Endodermal cell (in vitro differentiated cells): ENCODE measurements at places on chromosomes 12 and 14.

DNA sequence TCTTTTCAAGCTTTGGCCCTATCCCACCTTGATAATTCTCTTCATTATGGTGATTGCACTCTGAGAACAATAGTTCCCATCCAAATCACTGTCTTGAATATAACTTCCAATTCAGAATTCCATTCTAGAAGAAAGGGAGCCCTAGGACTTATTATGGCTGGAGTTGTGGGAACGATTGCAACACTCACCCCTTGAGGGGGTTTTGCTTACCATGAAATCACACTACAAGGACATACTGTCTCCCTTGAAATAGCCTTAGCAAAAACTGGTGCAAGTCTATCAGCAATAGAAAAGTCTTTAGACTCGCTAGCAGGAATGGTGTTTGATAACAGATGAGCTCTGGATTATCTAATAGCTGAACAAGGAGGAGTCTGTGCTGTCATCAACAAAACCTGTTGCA is 31.4 kb upstream of the OXA1L start:
- DNase-seq: no peak
- H3K36me3 ChIP-seq: no peaks in the 10 kb centered on the region
- H3K4me3 ChIP-seq: no peak overlapping the region
- peaks cover 8% of the 10 kb centered on the region for H3K4me1 ChIP-seq

GRCh38 chr14:21965042-21965441 is 291.4 kb upstream of the OR4E1 start:
- H3K27ac ChIP-seq: no peak overlapping the region
- no peak overlapping the region for H3K4me3 ChIP-seq
- H3K36me3 ChIP-seq: no peaks in the 10 kb centered on the region
- no peaks in the 10 kb centered on the region for H3K27me3 ChIP-seq
- H3K4me1 ChIP-seq: no peaks in the 10 kb centered on the region

DNA sequence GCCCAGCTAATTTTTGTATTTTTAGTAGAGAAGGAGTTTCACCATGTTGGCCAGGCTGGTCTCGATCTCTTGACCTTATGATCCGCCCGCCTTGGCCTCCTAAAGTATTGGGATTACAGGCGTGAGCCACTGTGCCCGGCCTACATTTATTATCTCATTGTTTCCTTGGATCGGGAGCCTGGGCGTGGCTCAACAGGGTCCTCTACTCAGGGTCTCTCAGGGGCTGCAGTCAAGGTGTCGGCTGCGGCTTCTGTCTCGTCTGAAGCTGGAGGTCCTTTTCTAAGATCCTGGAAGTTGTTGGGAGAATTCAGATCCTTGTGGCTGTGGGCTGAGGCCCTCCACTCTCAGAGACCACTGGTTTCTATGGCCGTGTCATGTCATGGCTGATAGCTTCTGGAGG is 65.5 kb upstream of the SCN8A start:
- H3K27me3 ChIP-seq: no peaks in the 10 kb centered on the region
- H3K36me3 ChIP-seq: no peaks in the 10 kb centered on the region
- no peak overlapping the region for H3K4me3 ChIP-seq
- peaks cover 8% of the 10 kb centered on the region for H3K4me1 ChIP-seq
- DNase-seq: no peak
- no peak overlapping the region for H3K27ac ChIP-seq

DNA sequence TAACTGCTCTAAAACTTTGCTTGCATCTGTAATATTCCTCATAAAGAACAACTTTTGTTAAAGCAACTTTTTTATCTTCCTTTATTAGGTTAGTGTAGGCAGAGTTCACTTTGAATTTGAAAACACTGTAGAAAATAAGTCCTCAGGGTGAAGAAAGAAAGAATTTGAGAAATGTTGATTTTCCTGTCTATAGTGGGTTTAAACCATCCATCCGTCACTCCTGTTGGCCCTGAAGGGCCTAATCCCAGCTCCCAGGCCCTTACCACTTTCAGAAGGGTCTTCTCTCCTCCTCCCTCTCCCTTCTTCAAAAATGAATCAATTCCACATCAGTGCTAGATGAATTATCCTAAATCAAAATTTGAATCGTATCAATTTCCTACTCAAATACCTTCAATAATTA is 4.9 kb upstream of the SLC2A3 start:
- no peak overlapping the region for H3K4me3 ChIP-seq
- H3K36me3 ChIP-seq: peaks cover under 1% of the 10 kb centered on the region
- no peak for DNase-seq
- H3K27me3 ChIP-seq: no peaks in the 10 kb centered on the region

- DNase-seq: peak; percentile 95
- peak within 1 kb of the TSS; percentile 84 for H3K4me3 ChIP-seq
- H3K4me1 ChIP-seq: no peaks in the 10 kb centered on the region
These were observed at the start of gene CCDC63 for GRCh38 chr12:110846615-110847566. TSS of gene CCDC63 (plus strand) at chr12:110846987. CDS start at chr12:110852955, 5,968 bp downstream.

DNA sequence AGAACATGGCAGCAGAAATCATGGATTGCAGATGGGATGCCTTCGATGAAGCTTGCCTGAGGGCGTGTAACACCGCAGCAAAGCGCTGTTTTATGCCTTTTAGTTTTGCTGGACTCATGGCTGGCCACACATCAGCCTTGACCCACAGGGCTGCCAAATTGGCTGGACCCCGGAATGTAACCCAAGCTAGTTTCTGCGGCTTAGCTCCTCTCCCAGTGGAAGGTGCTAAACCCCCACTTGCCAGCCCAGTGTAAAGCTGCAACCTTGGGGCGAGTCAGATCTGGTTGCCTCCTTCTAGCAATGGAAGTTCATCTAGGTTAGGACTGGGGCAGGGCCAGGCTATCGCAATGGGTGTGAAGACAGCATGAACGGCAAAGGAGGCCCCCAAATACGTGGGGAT is 38.3 kb downstream of the MEG3 start:
- no peak overlapping the region for H3K27ac ChIP-seq
- no peak overlapping the region for H3K4me3 ChIP-seq
- no peaks in the 10 kb centered on the region for H3K36me3 ChIP-seq

DNA sequence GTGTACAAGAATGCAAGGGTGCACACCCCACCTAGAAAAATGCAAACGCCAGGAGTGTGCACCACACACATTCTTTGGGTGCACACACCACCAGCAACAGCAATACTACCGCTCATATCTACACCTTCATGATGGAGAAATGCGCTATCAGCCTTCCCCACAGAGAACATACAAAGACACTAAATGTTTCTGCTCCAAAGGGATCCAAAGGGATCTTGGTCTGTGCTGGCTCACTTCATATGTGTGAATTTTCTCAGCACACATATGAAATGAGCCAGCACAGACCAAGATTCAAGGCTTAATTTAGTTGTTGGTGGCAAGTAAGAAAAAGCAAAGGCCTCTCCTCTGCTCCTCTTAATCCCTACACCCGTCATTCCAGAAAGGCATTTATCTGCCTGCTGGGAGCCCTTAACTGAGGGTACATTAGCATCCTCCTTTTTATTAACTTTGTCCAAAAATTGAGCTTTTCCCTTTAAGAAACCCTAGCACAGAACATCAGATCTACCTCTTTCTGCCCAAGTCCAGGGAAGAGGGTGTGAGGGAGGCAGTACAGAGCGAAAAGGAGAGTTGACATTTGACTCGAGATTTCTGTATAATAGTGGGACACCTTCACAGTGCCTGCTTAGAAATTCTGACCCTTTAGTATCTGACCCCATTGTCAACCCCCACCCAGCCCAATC is 8.3 kb downstream of the BMP4 start:
- peaks cover 48% of the 10 kb centered on the region for H3K27me3 ChIP-seq
- peaks cover 26% of the 10 kb centered on the region for H3K36me3 ChIP-seq
- DNase-seq: no peak
- H3K4me3 ChIP-seq: no peak overlapping the region

DNA sequence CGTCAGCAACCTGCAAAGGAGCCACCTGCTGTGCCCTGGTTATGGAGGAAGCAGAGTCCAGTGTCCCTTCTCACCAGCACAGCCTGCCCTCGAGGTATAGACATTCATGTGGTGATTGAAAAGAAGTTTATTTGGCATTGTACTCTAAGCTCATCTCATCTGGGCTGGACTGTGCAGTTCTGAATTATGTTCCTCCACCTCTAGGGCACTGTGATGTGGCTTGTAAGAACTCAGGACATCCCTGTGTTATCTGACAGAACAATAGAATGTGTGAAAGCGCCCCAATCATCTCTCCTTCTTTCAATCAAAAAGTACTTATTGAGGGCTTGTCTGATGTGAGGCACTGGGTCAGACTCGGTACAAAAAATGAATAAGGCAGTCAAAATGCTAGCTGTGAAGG is 140.1 kb downstream of the DHRS2 start:
- H3K27ac ChIP-seq: no peak overlapping the region
- H3K4me1 ChIP-seq: no peaks in the 10 kb centered on the region
- H3K4me3 ChIP-seq: no peak overlapping the region

- peak overlapping the region; percentile 96 for H3K27ac ChIP-seq
- H3K4me3 ChIP-seq: no peak overlapping the region
- DNase-seq: no peak
- peaks cover 52% of the 10 kb centered on the region for H3K27me3 ChIP-seq
These were observed 53.5 kb downstream of the FBRSL1 start for GRCh38 chr12:132543298-132544079.

GRCh38 chr12:19411234-19412204 is 27.8 kb upstream of the AEBP2 start:
- H3K27ac ChIP-seq: no peak overlapping the region
- H3K36me3 ChIP-seq: no peaks in the 10 kb centered on the region
- H3K4me1 ChIP-seq: peaks cover 5% of the 10 kb centered on the region

GRCh38 chr12:125353871-125354270 is 288.6 kb downstream of the AACS start:
- no peak overlapping the region for H3K27ac ChIP-seq
- H3K36me3 ChIP-seq: no peaks in the 10 kb centered on the region
- DNase-seq: no peak
- H3K4me3 ChIP-seq: no peak overlapping the region

DNA sequence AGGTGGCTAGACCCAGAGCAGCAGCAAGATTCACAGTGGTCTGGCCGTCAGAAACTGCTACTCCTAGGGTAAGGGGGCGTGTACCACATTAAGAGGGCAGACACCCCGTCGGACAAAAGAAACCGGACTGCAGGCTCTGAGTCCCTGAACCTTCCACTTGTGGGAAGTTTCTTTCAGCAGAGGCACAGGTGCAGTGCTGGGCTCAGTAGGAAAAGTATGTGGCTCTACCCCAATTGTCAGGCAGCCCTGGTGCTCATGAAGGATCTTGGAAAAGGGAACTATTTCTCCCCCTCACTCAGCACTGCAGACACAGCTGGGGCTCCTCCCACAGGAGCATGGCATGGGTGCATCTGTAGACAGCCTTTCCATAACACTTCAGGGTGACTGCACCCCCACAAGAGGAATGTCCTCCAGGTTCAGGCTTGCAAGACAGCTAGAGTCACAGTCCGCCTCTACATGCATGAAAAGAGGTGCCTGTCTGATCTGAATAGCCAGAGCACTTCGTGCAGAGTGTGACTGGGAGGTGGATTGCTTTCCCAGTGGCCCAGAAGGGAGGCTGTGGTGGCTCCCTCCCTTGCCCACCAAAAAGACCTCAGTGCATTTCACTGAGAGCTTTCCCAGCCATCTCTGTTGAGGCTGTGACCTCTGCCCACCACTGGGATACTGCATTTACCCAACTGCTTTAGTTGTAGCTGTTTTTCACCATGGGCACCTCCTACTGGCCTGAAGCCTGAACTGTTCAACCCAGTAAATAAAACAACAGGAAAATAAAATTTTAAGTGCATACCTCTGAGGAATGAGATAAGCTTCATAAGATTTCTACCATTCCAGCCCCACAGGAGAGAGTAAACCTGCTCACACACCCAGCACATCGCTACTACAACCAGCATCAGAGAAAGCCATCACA is 14.2 kb downstream of the CEP128 start:
- H3K27ac ChIP-seq: no peak overlapping the region
- peak; percentile 67 for DNase-seq
- no peak overlapping the region for H3K4me3 ChIP-seq

- H3K4me3 ChIP-seq: no peak overlapping the region
- no peaks in the 10 kb centered on the region for H3K4me1 ChIP-seq
- H3K27ac ChIP-seq: no peak overlapping the region
These were observed 10.7 kb downstream of the IFT81 start for GRCh38 chr12:110134691-110135411.

DNA sequence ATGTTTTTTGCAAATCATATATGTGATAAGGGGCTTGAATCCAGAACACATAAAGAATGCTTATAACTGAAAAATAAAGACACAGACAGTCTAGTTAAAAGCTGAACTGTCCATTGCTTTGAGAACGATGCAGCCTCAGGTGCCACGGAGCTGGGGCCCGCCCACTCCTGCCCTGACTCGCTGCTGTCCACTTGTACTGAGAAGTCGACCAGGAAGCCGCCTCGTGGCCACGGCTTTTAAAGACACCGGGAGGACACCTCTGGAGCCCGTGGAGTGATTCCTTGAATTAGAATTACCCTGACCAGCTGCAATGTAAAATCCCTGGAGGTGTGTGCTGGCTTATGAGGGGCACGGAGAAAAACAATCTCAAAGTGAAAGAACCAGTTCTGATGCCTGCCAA is 23.9 kb upstream of the TEX22 start:
- peaks cover 2% of the 10 kb centered on the region for H3K4me1 ChIP-seq
- no peak for DNase-seq
- no peak overlapping the region for H3K4me3 ChIP-seq
- no peaks in the 10 kb centered on the region for H3K27me3 ChIP-seq

GRCh38 chr12:42865282-42865681 is 275.7 kb upstream of the PRICKLE1 start:
- H3K27me3 ChIP-seq: no peaks in the 10 kb centered on the region
- peaks cover 3% of the 10 kb centered on the region for H3K4me1 ChIP-seq
- no peak for DNase-seq
- no peak overlapping the region for H3K27ac ChIP-seq

DNA sequence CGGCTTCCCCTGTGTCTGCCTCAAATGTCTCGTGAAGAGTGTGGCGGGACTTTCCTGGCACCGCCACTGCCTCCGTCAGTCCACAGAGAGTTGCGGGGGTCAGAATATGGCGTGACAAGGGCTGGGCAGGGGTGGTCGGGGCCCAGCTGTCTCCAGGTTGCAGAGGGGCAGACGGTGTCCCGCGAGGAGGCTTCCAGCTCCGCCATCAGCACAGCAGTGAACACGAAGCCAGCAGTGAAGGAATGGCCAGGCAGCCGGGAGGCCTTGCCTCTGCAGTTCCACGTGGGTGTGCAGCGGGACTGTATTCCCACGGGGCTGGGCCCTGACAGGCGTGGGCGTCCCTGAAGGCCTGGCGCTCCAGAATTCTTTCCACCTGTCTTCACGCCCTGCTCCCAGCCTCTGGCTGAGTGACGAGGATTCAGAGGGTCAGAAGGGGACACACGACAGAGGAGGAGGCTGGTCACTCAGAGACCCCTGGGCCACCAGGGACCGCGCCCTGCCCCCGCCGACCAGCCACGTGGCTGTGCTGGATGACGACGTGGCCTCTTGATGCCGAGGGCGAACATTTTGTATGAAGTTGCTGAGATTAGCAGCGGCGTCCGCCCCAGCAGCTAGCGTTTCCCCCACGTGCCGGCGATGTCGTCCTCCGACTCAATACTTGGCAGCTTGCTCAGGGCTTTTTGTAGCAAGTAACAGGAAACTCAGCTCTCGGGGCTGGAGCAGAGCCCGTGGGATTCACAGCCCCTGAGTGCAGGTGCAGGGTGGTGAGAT is 25.0 kb upstream of the GALNT9 start:
- no peak for DNase-seq
- H3K4me3 ChIP-seq: no peak overlapping the region
- no peaks in the 10 kb centered on the region for H3K27me3 ChIP-seq
- H3K36me3 ChIP-seq: no peaks in the 10 kb centered on the region
